ENCODE measurements at places on chromosomes 7 and 10.

DNA sequence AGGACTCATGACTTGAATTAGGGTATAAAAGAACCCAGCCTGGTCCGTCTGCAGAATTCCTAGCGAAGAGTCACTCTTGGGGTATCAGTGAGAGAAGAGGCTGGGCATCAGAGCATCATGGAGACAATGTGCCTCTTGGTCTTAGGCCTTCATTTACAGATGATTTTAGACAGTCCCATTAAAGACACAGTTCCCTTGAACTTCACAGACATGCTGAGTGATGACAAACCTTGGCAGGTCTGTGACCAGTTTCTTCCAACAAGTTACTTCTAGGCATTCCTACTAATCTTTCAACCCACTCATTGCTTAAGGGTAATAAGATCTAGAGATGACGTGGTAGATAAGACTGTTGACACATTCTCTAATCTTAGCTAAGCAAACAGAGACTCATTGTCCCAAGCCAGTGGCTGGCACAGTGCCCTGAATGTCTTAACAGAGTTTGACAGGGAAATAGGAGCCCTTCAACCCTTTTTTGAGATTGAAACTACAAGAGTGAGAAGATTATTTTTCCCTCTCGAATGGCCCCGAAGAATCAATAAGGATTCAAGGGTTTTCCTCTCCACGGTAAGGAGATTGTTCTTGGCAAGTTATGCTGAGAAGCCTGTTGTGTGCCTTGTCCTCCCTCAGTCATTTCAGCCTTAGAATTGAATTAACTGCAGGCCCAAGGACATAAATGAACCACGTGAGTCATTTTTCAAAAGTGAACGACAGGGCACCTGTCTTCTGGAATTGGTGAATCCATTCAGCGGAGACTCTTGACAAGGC is 281.1 kb downstream of the CCDC3 start:
- no peak for DNase-seq

- no peak for DNase-seq
Measured at GRCh38 chr7:17552952-17553351, 254.5 kb downstream of the AHR start.

DNA sequence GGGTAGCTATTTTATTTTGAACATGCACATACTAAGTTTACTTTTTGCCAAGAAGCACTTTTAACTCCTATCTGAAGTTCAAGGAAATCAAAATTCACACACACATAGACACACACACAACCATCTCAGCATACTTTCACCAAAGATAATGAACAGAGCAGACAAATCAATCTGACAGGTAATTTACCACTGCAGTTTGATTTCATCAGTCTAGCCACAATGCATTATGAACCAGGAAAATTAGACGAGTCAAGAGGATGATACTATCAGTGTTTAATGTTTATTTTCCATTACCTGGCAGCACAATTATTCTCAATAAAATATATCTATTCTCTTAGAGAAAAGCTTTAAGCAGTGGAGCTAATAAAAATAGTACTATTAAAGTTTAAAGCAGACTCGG is 147.9 kb downstream of the ARHGAP12 start:
- no peak for DNase-seq

DNA sequence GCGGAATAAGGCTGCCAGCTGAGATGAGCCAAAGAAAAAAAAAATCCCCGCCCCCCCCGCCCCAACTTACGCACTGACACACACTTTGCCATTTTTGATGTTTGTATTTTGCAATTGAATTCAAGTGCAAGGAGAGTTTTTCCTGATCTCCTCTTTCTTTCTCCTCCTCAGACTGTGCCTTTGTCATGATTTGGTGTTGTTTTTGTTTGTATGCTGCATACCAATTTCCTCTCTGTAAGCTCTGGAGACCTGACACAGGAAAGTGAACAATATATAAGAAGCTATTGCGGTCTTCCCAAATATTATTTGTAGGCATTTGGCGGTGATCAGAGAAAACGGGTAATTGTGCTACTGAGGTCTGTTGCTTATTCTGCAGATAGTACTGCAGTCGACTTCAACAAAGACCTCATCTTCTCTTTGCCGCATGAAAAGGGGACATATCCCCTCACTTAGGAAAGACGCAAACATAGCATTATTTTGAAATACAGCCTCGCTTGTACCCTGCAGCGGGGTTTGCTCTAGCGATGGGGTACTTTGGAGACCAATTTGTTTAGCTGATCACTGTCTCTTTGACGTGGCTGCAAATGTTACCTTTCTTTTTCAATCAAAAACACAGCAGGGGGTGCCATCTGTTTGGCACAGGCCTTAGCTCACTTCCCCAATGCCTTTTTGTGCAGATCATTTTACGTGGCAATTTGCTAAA is 206.6 kb downstream of the SKAP2 start:
- DNase-seq: no peak

DNA sequence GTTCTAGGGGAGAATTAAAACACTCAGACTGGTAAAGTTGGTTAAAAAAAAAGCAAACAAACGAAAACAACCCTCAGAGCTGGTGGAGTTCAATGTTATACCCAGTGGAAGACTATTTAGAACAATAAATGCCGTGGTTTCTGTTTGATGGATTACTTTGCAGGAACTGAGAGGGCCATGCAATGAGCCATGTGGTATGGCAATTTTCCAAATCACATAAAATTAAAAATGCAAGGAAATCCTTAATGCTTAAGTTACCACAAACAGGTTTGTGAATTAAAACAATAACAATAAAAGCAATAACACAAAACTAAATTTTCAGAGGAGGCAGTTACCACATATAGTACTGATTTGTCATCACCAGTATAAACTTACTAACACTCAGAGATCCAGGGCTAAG is 96.9 kb downstream of the RTKN2 start:
- DNase-seq: no peak

GRCh38 chr10:87750001-87750671 is 67.9 kb downstream of the ATAD1 start:
- no peak for DNase-seq

DNA sequence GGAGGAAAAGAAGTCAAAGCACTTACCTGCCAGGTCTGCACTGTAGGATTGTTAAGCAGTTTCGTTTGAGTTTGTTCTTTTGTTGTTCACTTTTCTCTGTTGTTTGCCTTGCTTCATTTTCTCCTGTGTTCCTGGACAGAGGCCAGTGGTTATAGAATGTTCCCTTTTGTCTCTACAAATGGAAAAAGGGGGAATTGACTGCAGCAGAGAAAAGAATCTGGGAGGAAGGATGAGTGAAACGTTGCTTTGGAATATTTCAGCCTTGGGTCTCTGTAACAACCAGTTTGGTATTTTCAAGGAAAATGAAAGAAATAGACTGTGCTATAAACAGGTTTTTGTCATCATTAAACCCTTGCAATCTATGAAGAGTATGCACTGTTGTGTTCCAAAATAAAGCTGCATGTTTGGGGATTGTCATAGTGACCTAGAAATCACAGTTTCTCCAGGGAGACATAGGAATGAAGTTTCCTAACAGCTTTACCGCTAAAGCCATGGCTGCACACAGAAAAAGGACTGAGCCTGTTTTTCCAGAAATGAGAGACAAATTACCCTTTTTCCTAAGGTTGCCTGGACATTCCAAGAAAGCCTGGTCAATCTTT is 60.8 kb upstream of the HABP2 start:
- no peak for DNase-seq

GRCh38 chr10:133326223-133326551 is 10.5 kb downstream of the CALY start:
- DNase-seq: no peak

DNA sequence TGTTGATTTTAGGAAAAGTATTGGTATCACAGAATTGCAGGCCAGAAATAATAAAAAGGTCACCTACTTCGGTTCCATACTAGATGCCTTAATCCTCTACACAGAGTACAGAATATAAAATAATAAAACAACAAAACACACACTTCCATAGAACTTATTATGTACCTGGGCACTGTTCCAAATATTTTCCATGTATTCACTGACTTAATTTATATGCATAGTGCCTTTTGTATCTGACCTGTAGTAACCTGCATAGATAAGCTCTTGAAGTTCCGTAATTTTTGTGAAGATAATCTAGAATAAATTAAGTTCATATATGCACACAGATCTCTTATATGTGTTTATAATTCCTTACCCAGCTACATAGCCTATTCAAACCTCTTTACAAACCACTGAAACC is 78.3 kb downstream of the RAPGEF5 start:
- no peak for DNase-seq

- no peak for DNase-seq
Measured at GRCh38 chr7:19470031-19470430, 238.8 kb downstream of the POLR1F start.

DNA sequence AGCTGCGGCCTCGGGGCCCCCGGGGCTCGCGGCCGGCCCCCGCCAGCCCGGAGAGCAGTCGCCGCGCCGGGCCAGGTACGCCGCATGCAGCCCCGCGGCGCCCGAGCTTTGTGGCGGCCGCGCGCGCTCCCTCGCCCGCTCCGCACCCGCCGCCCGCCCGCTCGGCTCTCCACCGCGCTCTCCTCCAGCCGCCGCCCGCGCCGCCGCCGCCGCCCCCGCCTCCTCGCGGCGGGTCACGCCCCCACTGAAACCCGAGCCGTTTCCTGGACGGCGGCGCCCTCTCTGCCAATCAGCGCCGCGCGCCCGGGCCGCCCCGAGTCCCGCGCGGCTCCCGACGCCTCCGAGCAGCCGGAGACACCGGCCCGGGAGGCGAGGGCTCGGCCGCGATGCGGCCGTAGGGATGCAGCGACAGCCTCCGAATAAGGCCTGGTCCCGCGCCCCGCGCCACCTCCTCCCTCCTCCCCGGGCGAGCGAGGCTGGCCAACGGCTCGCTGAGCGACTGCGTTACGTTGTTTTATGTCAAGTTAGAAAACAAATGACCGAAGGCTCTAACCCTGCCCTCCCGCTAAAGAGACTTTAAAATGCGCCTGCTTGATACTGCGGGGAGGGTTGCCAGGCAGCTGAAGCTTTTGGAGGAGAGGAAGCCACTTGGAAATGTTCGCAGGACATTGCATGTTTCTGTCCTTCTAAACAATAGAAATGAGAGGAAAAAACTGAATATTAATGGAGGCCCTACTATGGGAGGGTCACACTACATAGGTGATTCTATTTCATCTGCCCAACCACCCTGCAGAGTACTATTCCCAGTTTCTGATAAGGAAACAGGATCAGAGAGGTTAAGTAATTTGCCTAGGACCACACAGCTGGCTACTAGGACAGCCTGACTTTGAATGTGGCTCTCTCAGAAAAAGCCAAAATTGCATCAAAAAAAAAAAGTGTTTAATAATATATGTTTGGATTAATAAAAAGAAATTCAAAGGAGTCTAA is at the start of gene FGFR2:
Gene FGFR2 (minus strand): TSS at position 182 of the 987 bp plus-strand sequence. CDS start 4,627 bp downstream, outside the sequence.
- peak; percentile 56 for DNase-seq
